RPMI8226 (cell line): ENCODE measurements at places on chromosomes 11 and 22.

- DNase-seq: no peak
Measured at GRCh38 chr11:106601684-106602297, 416.5 kb downstream of the GUCY1A2 start.

GRCh38 chr11:102244681-102245409, 72.4 kb upstream of the BIRC3 start:
- DNase-seq: no peak

GRCh38 chr11:69574608-69575255, 66.2 kb upstream of the CCND1 start:
- no peak for DNase-seq

- no peak for DNase-seq
Measured at GRCh38 chr11:47982616-47983015, 2.3 kb downstream of the PTPRJ start.

DNA sequence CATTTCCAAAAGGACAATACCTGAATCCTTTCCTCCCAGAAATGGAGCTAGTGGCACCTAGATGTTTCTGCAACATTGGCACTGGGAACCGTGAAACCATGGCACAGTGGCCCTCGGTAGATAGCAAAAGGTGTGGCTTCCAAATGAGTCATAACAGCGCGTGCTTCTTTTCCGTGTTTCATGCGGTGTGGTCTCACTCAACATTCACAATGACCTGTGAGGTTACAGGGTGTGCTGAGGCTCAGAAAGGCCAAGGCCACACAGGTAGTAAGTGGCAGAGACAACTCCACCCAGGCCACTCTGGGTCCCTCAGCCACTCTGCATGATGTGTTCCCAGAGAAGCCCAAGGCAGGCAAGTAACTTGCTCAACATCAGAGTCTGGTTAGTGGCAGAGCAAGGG, 67.4 kb downstream of the TP53I11 start:
- no peak for DNase-seq

- DNase-seq: no peak
Measured at GRCh38 chr11:34240150-34240494, 117.7 kb downstream of the ABTB2 start.

DNA sequence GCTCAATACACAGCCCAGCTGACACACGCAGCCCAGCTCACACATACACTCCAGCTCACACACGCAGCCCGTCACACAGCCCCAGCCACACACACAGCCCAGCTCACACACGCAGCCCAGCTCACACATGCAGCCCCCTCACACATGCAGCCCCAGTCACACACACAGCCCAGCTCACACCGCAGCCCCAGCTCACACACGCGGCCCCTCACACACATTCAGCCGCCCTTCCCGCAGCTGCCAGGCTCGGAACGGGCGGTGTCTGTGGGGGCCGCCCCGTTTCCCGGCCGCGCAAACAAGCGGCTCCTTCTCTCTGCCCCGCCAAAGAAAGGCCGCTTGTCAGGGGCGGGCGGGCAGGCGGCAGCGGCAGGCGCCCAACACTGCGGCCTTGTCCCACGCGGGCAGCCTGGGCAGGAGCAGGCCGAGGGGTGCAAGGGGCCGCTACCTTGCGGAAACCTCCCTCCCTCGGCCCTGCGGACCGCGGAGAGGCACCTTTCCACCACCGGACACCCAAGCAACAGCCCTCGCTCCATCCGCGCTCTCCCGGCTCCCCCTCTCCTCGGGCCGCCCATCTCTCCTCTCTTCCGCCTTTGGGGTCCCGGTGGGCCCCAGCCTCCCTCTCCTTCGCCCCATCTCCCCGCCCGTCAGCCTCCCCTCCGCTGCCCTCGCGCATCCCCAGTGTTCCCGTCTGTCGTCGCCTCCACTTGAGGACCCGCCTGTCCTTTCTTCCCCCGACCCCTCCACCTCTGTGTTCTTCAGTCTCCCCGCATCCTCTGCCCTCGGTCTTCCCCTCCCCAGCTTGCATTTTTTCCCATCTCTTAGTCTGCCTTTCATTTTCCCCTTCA, 2.2 kb downstream of the PHLDB1 start:
- no peak for DNase-seq

DNA sequence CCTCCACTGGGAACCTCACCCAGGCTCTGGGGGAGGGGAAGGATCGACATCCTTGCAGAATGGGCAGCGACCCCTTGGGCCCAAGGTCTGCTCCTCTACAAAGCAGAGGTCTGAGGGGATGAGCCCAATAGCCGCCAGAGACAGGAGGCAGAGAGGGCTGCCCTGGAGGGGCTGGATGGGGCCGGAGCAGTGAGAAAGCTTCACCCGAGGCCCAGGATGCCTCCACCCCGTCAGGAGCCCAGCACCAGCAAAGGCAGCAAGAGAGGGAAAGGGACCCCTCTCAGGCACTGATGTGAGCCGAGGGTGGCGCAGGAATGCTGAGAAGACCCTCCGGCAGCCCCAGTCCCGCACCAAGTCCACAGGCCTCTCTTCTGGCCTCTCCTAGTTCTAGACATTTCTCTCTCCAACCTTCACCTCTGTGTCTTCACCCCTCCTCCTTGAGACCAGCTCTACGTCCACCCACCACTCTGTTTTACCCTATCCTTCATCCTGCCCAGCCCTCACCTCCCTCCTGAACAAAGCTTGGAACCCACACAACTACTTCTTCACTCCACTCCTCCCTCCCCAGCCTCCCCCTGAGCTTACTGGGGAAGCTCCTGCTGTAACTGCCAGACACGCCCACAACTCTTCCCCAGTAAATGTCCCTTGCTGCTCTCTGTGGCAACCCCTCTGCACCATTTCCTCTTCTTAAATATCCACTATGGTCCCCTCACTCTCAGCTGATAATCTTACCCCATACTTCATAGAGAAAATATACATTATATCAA, 131.9 kb downstream of the MPPED1 start:
- no peak for DNase-seq

DNA sequence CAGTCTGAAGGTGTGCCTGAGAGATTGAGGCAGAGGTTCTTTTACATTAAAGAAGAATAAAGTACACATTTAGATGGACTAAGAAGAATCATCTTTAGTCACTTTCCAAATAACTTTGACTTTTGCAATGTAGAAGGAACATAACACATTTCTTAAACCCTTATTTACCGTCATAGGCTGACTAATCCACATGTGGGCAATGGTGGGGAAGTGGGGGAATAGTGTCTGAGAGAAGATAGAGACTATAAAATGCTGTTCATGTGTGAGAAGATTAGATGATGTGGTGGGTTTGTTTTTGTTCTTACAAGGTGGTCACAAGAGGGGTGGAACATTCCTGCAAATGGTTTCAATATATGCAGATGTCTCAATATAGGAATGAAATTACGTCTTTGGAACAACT, 1.8 kb downstream of the MS4A4A start:
- no peak for DNase-seq

GRCh38 chr11:83566950-83567349, 280.8 kb upstream of the CCDC90B start:
- peak; percentile 9 for DNase-seq

GRCh38 chr11:83680321-83680720, 394.2 kb upstream of the CCDC90B start:
- DNase-seq: no peak

DNA sequence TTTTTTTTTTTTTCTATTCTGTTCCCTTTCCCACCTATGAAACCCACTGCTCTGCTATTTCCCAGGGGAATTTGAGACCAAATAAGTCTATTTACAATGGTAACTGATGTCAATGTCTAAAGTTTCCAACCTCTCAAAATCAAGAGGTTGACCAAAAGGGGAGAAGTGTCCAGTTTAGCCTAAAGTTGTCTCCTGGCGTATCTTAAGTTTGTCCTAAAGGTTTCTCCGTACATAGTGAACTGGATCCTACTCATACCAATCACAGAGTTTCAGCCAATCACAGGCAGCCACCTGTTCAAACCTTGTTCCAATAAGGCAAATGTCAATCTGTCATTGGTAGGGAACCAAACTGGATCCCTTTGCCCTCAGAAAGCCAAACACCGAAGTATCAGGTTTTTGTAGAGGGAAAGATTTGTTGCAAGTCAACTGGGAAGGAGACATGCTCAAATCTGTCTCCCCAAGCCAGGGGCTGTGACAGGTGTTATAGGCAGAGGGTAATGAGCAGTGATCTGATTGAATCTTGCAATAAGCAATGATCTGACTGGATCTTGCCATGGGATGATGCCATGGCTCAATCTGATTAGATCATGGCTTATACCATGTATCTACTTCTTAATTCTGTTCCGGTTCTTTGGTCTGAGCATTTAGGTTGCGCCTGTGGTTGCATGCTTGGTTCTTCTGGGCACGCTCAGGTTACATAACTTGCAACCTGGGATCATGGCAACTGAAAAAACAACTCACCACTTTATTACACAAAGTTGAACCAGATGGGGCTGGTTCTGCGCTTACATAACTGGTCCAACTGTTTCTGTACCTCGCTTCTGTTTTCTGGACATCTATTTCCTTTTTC, 1.1 kb upstream of the VPS37C start:
- DNase-seq: peak; percentile 62

DNA sequence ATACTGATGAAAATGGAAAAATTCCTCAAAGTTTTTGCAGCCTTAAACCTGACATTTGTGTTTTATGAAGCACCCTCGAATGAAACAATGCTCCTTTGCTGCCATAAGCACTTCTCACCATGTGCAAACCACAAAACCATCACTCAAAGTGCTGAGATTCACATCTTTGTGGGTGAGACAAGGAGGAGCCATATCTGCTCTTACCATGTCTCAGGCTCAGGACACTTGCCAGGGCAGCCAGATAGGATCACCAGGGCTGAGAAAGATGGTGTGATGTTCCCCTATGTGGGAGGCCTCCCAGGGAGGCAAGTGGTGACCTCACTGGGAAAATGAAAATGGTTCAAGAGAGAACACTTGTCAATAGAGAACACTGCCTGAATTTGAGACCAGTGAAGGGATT, 120.4 kb downstream of the CCDC34 start:
- peak; percentile 33 for DNase-seq

DNA sequence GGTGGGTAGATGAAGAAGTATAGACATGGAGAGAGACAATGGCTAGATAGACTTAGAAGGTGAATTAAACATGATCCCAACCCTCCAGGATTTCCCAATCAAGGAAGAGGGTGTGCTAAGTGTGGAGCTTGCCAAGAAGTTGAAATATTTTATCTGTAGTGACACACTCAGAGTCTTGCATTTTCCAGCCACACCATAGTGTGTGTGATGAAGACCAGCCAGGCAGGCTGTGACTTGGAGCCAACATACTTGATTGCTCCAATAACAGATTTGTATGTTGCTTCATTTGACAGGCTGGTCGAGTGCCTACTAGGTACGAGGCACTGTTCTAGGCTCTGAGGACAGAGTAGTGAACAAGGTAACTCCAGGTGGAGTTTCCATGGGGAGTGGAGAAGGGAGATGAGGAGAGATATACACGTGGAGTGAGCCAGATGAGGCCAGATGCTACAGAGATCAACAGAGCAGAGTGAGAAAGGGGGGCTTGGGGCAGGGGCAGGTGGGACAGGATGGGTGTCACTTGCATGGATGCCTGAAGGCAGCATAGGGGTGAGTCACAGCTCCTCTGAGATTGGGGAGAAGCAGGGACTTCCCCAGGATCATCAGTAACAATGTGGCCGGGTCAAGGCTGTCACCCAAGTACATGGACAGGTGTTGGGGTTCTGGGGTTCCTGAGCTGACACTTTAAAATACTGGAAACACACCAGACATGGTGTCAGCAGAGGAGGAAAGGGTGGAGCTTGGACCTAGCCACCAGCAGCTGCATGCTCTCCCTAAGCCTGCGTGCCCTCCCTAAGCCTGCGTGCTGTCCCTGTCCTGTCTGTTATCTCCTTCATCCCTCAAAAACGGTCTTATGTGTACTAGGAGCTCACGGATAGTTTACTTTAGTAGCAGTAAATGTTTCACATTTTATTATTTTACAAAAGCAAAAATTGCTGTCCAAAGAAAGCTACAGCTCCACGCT, 23.6 kb downstream of the PDGFB start:
- peak; percentile 61 for DNase-seq

DNA sequence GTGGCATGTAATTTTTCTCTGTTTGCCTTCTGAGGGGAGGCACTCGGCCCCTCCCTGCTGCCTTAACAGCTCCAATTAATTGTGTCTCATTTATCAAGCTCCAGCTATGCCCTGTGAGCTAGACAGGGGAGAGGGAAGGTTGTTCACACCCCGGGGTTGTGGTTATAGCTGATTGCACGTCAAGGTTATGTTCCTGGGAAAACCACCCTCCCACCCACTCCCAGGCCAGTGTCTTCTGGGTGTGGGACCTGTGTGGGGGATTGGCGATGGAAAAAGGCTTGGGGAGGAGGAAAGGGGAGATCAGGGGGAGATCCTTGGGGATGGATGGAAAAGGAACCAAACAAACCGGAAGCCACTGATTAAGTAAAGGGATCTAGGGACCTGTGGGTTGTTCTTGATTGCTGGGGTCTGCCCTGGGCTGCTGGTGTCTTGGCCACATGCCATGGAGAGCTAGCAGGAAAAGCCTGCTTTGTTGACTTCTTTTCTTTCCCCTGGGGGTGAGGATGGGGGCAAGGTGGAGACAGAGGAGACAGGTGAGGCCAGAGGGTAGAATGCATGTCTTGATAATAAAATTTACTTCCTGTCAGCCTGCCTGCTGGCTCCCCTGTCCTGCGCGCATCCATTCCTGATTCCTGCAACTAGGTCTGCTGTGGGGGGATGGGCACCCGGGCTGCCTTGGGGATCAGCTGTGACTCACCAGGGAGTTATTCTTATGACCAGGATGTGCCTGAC, 13.5 kb upstream of the SORL1-AS1 start:
- no peak for DNase-seq

- DNase-seq: peak; percentile 32
Measured at GRCh38 chr11:86067009-86067850, 1.7 kb downstream of the PICALM start.

DNA sequence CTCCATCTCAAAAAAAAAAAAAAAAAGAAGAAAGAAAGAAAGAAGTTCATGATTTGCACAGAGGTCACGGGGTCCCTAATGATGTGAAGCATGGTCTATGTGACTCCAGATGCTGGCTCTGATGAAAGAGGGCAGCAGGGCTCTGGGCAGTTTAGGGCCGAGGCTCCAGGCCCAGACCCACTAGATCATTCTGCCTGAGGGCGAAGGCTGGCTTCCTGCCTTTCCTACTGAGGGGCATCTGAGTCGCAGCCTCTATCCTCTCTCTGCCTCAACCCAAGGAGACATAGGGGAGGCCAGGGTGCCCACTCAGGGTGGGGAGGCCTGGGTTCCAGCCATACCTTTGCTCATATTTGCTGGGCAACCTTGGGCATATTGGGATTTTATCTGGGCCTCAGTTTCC, 4.8 kb downstream of the SLC35E4 start:
- no peak for DNase-seq

DNA sequence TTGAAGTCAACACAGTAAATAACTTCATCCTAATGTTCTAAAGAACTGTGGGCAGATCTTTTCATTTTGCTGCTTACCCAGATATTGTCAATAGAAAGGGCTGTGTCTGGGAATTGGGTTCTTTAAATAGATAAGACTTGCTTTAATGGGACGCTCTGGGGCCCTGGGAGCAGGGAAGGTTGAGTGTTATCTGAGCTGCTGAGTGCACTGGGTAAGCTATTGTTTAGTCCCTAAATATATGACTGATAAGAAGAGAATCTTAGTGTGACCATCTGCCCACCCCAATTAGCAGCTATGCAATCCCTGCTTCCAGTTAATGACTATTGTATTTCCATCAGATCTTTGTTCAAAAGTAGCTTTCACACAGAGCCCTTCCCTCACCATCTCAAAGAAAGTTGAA, 44.4 kb downstream of the ARHGAP42 start:
- no peak for DNase-seq

GRCh38 chr22:37284126-37284804, 2.0 kb downstream of the CYTH4 start:
- no peak for DNase-seq
